ENCODE measurements at places on chromosomes 2 and 18.
A peak's percentile ranks its signal among the peaks of the same experiment; 100 is the strongest.

DNA sequence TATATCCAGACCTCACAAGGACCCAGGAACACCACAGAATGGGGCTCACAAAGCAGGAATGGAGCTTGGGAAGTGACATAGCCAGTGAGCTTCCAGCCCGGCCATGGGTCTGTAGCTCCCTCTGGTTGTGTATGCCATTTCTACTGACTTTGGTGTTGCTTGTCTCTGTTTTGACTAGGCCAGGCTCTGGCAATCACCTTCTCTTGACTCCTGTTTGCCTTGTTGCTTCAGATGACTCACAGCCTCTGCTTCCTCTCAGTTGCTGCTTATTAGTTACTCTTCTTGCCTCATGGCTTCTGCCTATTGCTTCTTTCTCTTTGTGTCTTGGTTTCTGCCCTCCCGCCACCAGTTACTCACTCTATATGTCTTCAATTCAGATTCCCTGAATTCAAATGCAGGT is 15.8 kb upstream of the IER3IP1 start:
- no peak for DNase-seq

DNA sequence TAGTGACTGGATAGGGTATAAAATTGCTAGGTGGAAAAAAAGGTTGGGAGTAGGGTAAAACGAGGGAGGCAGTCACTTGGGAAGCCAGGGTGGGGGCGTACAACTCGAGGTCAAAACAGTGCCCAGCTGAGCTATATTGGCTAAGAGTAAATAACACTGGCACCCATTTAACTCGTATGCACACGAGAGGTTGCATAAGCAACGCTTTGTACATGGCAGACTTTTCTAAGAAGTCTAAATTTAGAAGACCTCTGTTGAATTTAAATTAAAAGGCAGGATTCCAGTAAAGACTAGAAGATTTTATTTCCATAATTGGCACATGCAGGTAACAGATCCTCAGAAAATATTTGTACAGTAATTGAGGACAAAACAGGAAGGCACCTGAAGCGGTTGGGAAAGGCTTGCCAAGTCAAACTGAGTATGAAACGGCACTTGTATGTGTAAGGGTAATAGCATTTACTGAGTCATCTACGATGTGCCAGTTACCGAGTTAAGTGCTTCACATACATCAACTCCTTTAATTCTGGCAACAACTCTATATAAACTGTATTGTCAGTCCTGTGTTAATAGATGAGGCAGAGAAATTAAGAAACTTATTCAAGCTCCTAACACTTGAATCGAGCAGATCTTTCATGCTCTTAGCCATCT is 1.4 kb upstream of the MALT1 start:
- DNase-seq = peak; percentile 42

- DNase-seq = no peak
Measured at GRCh38 chr2:127324635-127325034, 30.7 kb upstream of the ERCC3 start.

DNA sequence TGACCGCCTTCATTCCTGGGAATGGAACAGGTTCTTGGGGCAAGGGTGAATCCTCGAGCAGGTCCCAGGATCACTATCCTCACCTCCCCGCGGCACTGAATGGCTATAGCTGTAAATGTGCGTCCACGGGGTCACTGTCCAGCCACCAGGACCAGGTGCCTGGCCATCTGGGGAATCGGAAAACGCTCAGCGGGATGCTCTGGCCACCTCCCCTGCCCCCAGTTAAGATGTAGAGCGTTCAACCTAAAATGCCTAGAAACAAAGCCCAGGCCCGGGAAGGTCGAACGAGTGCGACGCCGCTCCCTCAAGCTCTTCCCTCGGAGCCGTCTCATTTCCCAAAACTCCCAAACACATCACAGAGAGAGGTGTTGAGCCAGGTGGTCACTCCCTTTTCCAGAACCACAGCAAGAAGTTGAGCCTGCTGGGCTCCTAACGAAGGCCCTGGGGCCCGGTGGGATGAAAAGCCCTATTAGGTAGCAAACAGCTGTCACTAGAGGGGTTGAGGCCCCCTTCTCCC is 795 bp upstream of the CAPN10 start:
- no peak for DNase-seq

GRCh38 chr18:58896268-58896667 is 31.6 kb downstream of the ZNF532 start:
- DNase-seq = no peak

GRCh38 chr2:60964651-60965498 is 52.6 kb upstream of the PEX13 start:
- DNase-seq = no peak

GRCh38 chr2:88048541-88048940 is 7.0 kb downstream of the KRCC1 start:
- no peak for DNase-seq

DNA sequence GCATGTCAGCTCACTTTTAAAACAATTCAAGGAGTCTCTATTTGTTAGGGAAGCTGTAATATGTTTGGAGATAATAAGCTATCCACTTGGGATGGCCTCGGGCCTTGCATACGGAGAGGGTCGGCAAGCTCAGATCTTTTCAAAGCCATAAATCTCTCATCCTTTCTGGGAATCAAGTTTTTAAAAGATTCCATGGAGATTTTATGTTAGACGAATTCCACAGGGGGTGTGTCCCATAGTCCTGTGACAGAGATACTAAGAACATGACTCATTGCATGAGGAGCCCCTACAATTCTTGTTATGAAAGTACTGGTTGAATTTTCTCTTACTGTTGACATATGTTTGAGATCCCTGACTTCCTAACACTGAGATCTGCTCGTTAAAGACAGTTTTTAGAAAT is 108.7 kb downstream of the FEZ2 start:
- no peak for DNase-seq
